ENCODE measurements at places on chromosomes 3 and 15.

DNA sequence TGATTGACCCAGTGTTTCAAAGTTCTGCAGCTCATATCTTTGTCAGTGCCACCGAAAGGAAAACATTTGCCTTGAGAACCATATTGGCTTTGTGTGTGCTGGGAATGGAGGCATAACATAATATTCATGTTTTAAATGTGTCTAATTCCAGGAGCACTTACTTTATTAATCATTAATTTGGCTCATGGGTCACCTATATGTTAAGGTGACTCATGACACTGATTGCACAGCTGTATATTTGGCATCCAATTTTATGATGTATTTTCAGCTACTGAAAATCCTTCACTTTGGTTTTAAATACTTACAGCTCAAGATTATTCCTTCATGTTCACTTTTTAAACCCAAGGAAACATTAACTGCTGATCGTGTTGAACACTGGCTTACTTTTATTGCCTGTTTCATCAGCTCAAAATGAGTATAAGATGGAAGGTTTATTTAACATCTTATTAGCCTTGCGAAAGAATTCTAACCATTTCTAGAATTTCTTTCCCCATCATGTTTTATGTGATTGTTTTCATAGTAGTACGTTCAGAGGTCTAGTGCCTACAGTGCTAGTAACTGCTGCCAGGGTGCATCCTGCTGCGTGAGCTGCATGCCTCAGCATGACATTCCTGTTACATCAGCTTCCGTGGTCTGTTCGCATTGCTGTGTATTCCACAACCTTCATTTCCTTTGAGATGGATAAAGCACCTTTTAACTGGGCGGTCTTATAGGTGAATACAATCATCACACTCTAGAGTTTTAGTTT is 63.7 kb downstream of the LRCH3 start:
- no peak for DNase-seq

- DNase-seq: no peak
Observed at GRCh38 chr3:81218023-81218422, 543.4 kb downstream of the GBE1 start.

DNA sequence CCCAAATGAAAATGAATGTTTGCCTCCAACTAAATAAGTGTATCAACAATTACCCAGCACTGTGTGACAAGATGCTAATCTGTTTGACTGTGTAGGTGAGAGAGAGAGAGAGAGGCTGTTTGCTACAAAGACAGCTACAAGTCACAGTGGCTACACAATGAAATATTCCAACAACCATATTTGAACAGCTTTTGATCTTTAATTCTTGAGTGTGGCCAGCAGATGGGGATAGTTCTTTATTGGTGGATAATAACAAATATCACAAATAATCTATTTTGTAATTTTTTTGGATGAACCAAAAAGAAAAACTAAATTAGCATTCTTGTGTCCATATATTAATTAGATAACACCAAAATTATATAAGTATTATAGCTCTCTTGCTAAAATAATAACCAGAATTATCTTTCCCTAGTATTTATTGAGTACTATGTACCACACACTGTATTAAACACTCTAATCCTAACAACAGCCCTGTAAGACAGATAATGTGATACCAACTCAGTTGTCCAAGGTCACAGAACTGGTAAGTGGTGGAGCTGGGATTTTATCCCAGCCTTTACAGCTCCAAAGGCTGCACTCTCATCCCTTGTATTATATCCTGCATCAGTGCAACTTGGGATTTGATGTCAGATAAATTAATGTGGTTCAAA is 61.9 kb upstream of the C3orf80 start:
- DNase-seq: no peak

DNA sequence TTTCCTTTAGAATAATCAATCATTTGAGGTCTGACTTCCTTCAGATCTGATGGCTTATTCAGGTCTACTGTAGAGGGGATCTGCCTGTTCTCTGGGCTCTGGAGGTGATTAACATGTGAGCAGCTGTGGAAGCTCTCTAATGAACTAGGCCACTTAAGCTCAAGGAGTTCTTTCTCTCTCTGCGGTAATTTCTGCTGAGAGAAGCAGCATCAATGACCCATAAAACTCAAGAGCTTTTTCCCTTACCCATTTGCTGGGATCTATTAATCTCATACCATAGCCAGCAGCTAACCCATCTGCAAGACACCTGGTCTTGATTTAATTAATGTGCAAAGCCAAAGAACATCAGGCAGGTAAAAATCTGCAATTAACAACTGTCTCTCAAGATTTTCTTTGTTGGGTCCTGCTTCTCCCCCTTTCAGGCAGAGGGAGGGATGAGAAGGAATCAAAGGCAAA is 73.2 kb upstream of the DLG1 start:
- DNase-seq: no peak

- DNase-seq: no peak
Observed at GRCh38 chr3:133932009-133932408, 36.3 kb upstream of the RAB6B start.

DNA sequence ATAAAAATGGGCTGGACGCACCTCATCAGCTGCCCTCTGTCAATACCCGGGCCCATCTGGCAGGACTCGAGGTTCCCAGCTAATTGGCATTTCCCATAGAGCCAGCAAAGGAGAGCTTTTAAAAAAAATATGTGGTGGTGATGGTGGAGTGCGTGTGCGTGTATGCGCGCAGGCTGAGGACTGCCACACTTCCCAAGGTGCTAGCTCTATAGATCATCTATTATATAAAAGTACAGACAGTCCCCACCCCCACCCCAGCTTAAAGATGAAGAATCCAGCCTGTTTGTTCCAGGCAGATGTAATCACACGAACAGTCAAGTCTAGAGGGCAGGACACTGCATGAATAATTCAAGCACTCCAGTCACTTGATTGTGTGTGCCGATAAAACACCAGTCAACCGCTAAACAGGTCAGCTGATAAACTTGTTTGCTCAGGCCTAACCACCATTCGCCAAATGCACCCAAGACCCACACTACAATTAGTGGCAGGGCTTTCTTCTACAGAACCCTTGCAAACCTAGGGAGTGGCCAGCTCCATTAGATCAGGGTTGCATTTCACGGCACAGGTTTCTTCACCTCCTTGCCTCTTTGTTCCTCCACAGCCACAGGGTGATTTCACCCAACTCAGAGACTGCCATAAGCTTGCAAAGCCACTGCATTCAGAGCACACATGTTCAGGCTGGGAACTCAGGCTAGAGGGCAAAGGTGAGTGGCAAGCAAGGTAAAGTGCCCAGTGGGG is 5.8 kb downstream of the TLE3 start:
- DNase-seq: peak; percentile 96

DNA sequence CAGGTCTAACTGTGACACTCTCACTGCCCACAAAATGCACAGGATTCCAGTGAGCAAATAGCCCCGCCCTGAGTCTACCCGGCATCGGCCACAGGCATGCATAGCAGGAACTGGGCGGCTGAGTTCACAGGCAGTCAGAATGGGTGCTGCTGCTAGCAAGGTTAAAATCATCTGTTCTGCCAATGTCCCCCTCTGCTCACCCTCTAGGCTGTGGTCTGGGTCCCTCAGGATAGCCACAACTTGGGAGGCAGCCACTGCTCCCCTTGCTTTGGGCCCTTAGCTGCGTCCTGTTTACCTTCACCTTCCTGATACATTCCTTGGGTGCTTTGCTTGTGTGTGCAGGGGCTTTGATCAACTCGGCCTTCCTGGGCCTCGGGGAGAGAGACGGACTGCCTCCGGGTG is 232.9 kb upstream of the RGMA start:
- no peak for DNase-seq

DNA sequence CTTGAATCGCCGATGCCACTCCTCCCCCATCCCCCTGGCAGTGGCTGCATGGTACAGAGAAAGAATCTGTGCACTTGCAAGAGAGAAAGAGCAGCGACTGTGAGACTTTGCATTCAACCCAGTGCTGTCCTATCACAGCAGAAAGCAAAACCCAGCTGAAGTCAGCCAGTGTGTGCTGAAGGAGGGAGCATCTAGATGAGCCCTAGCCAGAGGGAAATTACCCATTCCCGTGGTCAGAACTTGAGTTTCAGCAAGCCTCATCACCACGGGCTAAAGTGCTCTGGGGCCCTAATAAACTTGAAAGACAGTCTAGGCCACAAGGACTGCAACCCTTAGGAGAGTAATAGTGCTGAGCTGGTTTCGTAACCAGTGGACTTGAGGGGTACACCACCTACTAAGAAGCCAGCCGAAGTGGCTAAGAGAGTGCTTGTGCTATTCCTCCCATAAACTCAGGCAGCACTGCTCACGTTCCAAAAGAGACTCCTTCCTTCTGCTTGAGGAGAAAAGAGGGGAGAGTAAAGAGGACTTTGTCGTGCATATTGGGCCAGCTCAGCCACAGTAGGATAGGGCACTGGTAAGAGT is 15.2 kb upstream of the PIK3R4 start:
- no peak for DNase-seq

- DNase-seq: no peak
Observed at GRCh38 chr3:152232001-152232400, 36.7 kb upstream of the MBNL1 start.

DNA sequence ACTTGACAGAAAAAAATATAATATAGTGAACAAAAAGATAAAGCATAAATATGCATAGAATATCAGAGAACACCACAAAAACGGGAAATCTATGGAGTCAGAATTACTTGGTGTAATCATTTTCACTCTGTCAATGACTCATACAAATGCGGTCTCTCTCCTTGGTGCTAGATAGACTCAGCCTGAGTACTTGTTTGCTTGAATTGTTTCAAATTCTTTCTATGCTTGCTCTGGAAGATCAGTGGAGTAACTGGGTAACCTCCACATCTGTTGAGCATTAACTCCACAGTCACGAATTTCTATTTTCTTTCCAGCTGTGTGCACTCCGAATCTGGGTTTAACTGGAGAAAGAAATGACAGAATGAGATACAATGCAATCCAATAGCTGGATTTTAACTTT is 760.4 kb downstream of the ZPLD1 start:
- no peak for DNase-seq

- no peak for DNase-seq
Observed at GRCh38 chr15:61184431-61184830, 44.7 kb downstream of the RORA start.

Data from T-helper 2 cell (primary cell).